Stimulated activated CD8-positive, alpha-beta memory T cell treated with anti-CD3 and anti-CD28 coated beads, Interleukin-2, amount 100 ng/mL, for 48 hours (primary cell): ENCODE measurements at places on chromosomes 6 and 20.
A peak's percentile ranks its signal among the peaks of the same experiment; 100 is the strongest.

GRCh38 chr6:21666201-21666691 is 72.7 kb downstream of the SOX4 start:
- DNase-seq = no peak

DNA sequence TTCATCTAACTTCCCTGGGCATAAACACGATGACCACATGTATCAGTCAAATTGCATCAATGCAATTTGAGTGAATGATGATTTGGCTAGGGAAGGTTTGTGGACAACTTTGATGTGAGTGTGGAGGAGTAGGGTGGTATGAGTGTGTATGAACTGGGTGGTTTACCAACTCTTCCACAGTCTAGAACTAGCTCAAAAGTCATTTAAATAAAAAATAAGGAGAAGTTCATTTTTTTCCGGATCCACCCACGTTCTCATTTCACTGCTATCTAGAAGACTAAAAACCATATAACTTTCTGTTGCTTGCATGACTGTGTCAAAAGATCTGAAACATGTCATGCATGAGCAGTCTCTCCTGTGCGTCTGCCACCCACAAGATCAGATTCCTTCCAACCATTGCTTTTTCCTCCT is 23.6 kb downstream of the SLC35D3 start:
- no peak for DNase-seq

GRCh38 chr6:29011276-29011734 is 6.2 kb upstream of the ZNF311 start:
- no peak for DNase-seq

GRCh38 chr6:121857551-121857950 is 422.1 kb downstream of the GJA1 start:
- DNase-seq = no peak

GRCh38 chr6:31157513-31158139 is at the start of gene CCHCR1:
Gene CCHCR1 (minus strand): TSS chr6:31157802. CDS start chr6:31157600, 202 bp downstream.
- no peak for DNase-seq

- no peak for DNase-seq
These were observed 343.2 kb downstream of the CDH4 start for GRCh38 chr20:61595216-61595615.

- DNase-seq = no peak
These were observed 87.4 kb downstream of the NOL4L start for GRCh38 chr20:32497589-32498224.

DNA sequence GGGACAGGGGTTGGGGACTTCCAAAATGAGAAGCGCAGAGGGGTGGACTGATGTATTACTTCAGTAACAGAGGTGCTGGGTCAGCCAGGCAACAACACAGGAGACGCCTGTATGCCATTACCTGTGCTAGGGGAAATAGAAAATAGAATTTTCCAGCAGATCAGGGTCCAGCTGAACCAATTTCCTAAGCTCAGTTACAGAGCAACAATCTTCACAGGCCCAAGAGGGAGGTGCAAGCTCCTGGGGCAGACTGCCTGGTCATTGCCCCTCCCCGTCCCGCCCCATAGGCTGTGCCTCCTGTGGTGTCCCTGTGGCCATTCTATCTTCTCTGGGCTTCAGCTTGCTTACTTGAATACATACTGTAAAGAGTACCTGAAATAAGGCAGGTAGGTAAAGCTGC is 3.7 kb downstream of the KCNK5 start:
- no peak for DNase-seq

DNA sequence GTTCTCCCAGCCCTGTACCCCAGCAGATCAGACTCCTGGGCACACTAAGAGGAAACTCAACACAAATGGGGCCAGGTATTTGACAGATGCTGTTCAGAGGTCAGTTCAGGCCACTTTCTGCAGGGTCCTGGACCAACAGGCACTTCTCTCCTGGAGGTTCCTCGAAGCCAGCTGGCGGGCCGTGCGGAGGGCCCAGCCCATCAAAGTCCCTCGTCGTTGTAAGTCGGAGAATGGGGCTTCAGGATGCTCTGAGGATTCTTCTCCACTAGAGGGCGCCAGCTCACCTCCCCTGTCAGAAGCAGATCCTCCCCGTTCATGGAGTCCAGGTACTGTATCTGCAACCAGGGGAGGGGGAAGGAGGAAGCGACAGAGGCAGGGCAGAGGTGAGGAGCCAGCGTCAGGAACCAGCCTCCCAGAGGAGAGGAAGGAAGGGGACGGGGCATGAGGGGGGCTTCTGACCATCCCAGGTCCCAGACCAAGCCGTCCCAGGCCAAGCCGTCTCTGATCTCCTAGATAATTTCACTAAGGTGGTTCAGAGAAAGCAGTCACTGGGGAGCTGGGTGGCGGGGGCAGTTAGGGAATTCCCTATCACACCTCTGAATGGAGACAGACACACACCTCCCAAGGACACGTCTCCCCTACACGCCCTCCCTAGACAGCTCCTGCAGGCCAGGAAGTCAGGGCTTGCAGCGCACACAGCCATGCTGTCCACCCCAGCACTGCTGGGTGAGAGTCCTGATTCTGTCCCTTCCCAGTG is 11.7 kb upstream of the FAM83C start:
- peak; percentile 78 for DNase-seq

- DNase-seq = no peak
These were observed 87.5 kb upstream of the NAA20 start for GRCh38 chr20:19929481-19930145.

DNA sequence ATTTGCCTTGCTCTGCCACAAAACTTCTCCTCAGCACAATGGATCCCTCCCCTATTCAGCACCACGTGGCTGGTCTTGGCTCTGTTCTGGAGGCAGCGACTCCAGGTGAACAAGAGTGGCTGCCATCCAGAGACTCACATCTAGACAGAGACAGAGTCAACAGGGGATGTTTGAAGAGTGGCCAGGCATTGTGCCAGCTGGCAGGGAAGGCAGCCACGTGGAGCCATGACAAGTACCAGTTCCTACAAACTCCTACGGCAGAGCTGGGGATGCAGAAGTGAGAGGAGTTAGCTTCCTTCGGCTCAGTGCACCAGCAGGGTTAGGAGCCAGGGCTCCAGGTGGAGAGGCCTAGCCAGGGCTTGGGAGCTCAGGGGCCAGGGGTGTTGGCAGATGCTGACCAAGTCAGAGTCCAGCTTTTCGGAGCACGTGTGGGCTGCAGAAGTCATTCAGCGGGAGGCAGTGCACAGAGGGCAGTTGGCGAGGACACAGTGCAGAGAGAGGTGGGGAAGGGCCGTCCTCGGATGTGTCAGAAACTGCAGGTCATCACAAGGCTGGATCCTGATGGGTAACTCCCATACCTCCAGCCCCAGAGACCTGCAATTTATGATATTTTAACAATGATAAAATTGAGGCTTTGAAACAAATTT is 171.7 kb upstream of the PDE10A start:
- DNase-seq = no peak

GRCh38 chr20:53643031-53643832 is 49.6 kb upstream of the ZNF217 start:
- peak; percentile 34 for DNase-seq

DNA sequence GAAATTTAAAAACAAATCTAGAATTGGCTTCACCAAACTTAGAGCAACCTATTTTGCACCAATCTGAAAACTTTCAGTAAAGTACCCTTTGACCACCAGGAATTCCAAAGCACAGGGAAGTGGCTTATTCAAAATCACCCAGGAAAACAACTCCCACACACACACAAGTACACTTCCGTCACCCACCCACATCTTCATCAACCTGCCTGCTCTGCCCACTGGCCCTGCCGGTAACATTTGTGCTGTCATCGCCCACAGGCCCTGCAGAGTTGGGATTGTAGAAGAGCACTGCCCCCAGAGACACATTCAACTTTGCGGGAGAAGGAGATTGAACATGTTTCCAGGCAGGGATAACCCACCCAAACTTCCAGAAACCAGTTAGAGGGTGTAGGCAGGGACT is 19.3 kb upstream of the SCML4 start:
- no peak for DNase-seq

GRCh38 chr6:145367149-145367548 is 368.2 kb downstream of the EPM2A start:
- DNase-seq = no peak

DNA sequence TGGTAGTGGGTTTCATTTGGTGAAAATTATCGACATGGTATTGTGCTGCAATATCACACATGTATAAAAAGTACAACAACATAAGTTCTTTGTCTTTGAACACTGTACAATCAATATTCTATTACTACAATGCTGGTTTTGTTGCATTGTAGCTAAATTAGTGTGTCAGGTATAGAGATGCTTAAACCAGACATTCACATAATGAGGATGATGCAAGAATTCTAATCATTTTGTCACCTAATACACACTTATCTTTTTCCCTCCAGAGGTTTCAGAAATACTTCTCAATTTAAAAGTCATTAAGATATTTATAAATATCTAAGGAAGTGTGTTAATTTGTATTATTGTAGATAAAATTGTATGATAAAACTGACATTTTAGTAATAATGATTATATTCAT is 174.8 kb upstream of the MAN1A1 start:
- no peak for DNase-seq

DNA sequence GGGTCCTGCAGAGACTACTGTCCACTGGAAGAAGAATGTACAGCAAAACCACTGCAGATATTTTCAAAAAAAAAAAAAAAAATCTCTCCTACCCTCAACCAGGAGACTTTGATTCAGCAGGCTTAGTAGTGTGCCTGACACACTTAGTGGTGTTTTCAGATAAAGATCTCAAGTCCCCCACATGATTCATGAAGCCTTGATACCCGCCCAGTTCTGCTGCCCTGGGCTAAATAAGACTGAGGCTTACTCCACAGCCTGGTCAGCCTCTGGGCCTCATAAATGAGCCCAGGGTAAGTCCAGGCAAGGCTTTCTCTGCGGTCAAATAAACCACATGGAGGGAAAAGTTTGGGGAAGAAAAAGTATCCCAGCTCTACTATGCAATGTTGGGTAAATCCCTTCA is 222.1 kb upstream of the ARID1B start:
- DNase-seq = no peak

GRCh38 chr6:36907781-36908180 is 22.0 kb downstream of the C6orf89 start:
- DNase-seq = no peak
